ENCODE measurements at places on chromosomes 6 and 20. TPM values are rescaled to one million over a fixed set of nuclear protein-coding genes. Genes with fewer than 3 reads are reported as not detected.
A peak's percentile ranks its signal among the peaks of the same experiment; 100 is the strongest.

DNA sequence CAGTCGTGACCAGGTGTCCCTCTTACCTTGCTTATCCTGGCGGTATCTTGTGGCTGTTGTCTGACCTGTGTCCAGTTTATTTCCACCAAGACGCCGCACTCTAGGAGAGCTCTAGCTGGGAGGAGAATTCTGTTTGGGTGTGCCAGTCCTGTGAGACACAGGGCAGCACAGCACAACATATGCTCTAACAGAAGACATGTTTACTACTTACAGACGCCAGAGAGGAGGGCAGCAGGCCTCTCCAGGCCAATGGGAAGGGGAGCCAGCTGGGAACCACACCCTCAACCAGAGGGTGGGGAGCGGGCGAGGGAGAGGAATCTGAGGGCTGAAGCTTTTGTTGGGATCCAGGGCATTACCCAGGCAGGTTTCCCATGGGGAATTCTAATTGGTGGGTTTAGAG, 25.2 kb upstream of the FERMT1 start:
- H3K27me3 ChIP-seq = peaks cover 12% of the 10 kb centered on the region
- no peaks in the 10 kb centered on the region for H3K36me3 ChIP-seq
- H3K4me3 ChIP-seq = no peak overlapping the region
- no peaks in the 10 kb centered on the region for H3K4me1 ChIP-seq
- H3K27ac ChIP-seq = no peak overlapping the region

DNA sequence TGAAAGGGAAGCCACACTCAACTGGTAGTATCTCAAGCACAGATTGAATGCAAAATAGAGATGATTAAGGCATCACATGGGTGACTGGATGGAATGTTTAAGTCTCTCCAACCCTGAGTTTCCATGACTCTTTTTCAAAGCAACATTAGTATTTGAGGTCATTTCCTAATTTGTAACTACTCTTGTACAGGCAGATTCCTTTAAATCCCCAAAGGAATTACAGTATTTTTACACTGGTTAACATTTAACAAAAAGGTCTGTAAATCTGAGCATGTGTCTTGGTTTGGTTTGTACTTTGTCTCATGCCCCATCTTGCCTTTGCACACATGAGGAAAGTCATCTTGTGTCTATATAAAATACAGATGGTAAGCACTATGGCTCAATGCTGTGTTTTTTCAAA, 15.1 kb downstream of the RMND1 start:
- no peak for DNase-seq
- H3K4me3 ChIP-seq = no peak overlapping the region
- no peak overlapping the region for H3K27ac ChIP-seq
- H3K27me3 ChIP-seq = no peaks in the 10 kb centered on the region
- H3K36me3 ChIP-seq = peaks cover 10% of the 10 kb centered on the region
- H3K4me1 ChIP-seq = peaks cover 18% of the 10 kb centered on the region

DNA sequence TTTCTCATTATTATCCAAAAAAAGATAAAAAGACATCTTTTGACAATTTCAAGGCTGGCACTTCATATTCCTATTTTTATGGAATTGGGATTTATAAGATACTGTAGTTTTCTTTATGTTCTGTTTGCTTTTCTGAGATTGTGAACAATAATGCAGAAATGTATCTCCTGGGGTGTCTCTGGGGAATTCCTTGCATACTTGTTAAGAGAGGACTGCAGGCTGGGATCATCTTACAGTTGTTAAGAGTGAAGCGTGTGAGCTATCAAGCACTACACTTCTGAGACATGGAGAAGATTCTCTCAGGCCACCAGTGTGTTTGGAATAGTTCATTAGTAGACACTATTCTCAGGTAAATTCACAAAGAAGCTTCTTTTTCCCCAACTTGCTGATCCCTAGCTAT, 963.3 kb upstream of the GJE1 start:
- no peak for DNase-seq
- H3K27ac ChIP-seq = no peak overlapping the region
- H3K36me3 ChIP-seq = no peaks in the 10 kb centered on the region

GRCh38 chr6:30684386-30685156, 1.9 kb downstream of the PPP1R18 start:
- peak overlapping the region; percentile 100 for H3K4me3 ChIP-seq
- peaks cover 32% of the 10 kb centered on the region for H3K4me1 ChIP-seq
- H3K36me3 ChIP-seq = peaks cover 77% of the 10 kb centered on the region
- DNase-seq = peak; percentile 73
- peak overlapping the region; percentile 95 for H3K27ac ChIP-seq
- H3K27me3 ChIP-seq = no peaks in the 10 kb centered on the region

GRCh38 chr6:438634-439170, 47.1 kb downstream of the IRF4 start:
- no peak for DNase-seq
- H3K27me3 ChIP-seq = no peaks in the 10 kb centered on the region
- H3K4me3 ChIP-seq = no peak overlapping the region

GRCh38 chr6:125994670-125995488, 8.5 kb downstream of the TRMT11 start:
- H3K27me3 ChIP-seq = no peaks in the 10 kb centered on the region
- H3K36me3 ChIP-seq = peaks cover 14% of the 10 kb centered on the region
- H3K4me1 ChIP-seq = peaks cover 18% of the 10 kb centered on the region
- no peak overlapping the region for H3K4me3 ChIP-seq
- H3K27ac ChIP-seq = no peak overlapping the region

- H3K4me3 ChIP-seq = peak overlapping the region; percentile 55
- no peak for DNase-seq
- peaks cover 86% of the 10 kb centered on the region for H3K4me1 ChIP-seq
- peak overlapping the region; percentile 94 for H3K27ac ChIP-seq
- H3K27me3 ChIP-seq = no peaks in the 10 kb centered on the region
Observed at GRCh38 chr20:48759631-48760245, 68.1 kb downstream of the PREX1 start.

GRCh38 chr20:13788167-13788834, 3.5 kb downstream of the NDUFAF5 start:
- no peaks in the 10 kb centered on the region for H3K27me3 ChIP-seq
- peak; percentile 58 for DNase-seq
- peaks cover 30% of the 10 kb centered on the region for H3K4me1 ChIP-seq
- peaks cover 33% of the 10 kb centered on the region for H3K36me3 ChIP-seq

- no peaks in the 10 kb centered on the region for H3K27me3 ChIP-seq
- H3K4me1 ChIP-seq = peaks cover 2% of the 10 kb centered on the region
- H3K27ac ChIP-seq = no peak overlapping the region
- no peak for DNase-seq
- no peak overlapping the region for H3K4me3 ChIP-seq
Observed at GRCh38 chr20:3502878-3503277, 32.1 kb downstream of the ATRN start.

GRCh38 chr20:95215-95614, 7.7 kb downstream of the DEFB125 start:
- no peak overlapping the region for H3K4me3 ChIP-seq
- no peaks in the 10 kb centered on the region for H3K4me1 ChIP-seq
- no peak overlapping the region for H3K27ac ChIP-seq
- peaks cover 35% of the 10 kb centered on the region for H3K27me3 ChIP-seq

DNA sequence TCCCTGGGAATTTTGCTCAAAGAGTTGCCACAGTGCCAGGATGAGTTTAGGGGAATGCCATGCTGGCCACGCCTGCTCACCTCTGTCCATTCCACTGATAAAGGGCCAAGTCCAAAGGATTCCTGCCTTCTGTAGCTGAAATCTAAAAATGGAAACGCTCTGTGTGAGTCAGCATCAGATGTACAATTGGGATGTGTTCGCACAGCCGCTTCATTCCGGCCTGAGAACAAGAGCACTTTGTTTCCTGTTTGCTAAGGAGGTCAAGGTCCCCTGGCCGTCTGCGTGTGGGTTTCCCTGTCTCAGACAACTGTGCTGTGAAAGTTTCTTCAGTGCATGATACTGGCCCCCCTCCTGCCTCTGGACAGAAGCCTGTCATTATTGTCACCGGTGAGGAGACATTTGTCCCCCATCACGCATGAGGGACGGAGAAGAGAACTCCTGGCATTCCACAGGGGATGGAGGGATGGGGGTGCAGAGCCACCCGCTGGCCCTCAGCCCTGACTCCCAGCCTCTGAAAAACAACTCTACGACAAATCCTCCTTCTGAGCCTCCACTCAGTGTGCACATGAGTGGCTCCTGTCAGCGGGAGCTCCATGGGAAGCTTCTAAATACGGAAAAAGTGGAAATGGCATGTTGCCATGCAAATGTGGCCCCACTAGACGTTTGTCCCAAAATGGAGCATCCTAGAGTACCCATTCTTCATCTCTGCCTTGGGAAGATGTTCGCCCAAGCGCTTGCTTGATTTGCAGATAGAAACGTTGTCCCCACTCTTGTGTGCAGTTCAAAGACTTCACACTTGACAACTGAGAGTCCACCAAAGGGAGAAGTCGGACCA, 143.5 kb upstream of the AFDN start:
- no peak overlapping the region for H3K27ac ChIP-seq
- H3K36me3 ChIP-seq = no peaks in the 10 kb centered on the region
- H3K4me1 ChIP-seq = no peaks in the 10 kb centered on the region
- peaks cover 51% of the 10 kb centered on the region for H3K27me3 ChIP-seq
- no peak overlapping the region for H3K4me3 ChIP-seq

MLN gene
- not detected for total RNA-seq

MOG gene
- total RNA-seq = not detected

SAMHD1 gene
- 408 TPM for total RNA-seq

AGER gene
- total RNA-seq = 45.4 TPM

C2 gene
- 1.3 TPM for total RNA-seq
